Stimulated activated CD8-positive, alpha-beta memory T cell treated with anti-CD3 and anti-CD28 coated beads, Interleukin-4, amount 100 ng/mL, for 4 hours (primary cell): ENCODE measurements at places on chromosomes 11 and 22.

- DNase-seq, result no peak
Measured at GRCh38 chr22:39773976-39774539, 119.5 kb downstream of the ENTHD1 start.

GRCh38 chr22:17110791-17111550, 10.2 kb downstream of the TMEM121B start:
- no peak for DNase-seq

- DNase-seq, result no peak
Measured at GRCh38 chr11:36729825-36730224, 131.8 kb upstream of the RAG2 start.

GRCh38 chr11:126336138-126336541, 19.3 kb upstream of the ST3GAL4 start:
- no peak for DNase-seq

DNA sequence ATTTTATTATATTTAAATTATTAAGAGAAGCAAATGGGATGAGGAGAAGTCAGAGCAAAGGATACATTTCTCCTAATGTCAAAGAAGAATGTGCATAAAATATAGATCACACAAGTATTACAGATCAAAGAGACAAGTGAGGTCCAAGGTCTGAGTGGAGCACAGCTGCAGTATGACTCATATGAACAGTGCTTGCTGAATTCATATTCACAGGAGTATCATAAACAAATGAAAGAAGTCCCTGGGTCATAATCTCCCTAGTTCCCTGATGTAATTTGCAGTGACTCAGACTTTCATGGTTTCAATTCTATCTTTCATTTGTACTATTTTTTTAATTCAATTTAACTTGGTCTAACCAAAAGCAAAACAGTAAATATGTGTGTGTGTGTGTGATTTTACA, 499.0 kb upstream of the CCDC179 start:
- DNase-seq, result no peak

DNA sequence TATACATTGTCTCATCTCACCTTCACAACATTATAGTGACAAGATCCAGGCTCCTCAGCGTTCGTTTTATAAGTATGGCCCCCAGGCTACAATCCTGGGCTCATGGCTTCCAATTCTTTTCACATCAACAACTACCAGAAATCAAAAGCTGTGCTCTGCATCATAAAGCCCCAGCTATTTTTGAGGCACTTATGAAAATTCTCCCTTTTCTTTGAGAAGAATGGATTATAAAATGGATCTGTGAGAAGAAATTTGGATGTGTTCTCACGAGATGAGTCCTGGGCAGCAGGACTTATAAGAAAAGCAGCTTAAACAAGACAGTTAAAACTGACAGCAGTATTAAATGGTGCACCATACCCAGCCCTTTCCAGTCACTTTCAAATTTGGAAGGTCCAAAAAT, 80.3 kb downstream of the BTBD10 start:
- DNase-seq, result no peak

GRCh38 chr11:131923309-131923708, 552.9 kb downstream of the NTM start:
- no peak for DNase-seq

GRCh38 chr11:90447618-90448017, 224.8 kb upstream of the CHORDC1 start:
- no peak for DNase-seq

GRCh38 chr11:10318527-10318802, 13.6 kb downstream of the ADM start:
- no peak for DNase-seq

DNA sequence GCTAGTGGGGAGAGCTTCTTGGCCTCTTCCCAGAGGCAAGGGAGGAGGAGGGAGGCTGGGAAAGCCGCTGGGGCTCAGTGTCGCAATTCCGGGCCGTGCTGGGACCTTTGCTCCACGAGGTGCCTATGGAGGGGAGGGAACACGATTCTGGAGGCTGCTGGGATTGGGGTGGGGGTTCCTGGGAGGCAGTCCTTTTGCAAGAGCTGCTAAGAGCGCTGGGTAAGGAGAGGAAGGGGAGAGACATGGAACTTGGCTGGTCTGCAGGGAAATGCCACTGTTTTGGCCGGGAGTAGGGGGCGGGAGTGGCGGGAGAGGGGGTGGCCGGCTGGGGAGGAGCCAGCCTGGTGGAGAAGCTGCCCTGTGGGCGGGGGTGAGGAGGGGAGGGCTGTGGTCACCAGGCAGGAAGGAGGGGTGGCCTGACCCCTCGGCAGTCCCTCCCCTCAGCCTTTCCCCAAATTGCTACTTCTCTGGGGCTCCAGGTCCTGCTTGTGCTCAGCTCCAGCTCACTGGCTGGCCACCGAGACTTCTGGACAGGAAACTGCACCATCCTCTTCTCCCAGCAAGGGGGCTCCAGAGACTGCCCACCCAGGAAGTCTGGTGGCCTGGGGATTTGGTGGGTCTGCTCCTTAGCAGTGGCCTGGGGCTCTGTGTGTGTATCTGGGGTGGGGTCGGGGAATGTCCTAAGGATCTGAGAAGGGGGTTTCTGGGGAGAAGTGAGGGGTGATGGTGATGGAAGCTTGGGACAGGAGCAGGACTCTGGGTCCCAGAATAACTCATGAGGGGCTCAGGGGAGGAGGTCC, at the start of gene NR1H3:
Gene NR1H3 (plus strand): TSS at position 480 of the 800 bp plus-strand sequence. CDS start 1,221 bp downstream, outside the sequence.
- DNase-seq, result no peak

DNA sequence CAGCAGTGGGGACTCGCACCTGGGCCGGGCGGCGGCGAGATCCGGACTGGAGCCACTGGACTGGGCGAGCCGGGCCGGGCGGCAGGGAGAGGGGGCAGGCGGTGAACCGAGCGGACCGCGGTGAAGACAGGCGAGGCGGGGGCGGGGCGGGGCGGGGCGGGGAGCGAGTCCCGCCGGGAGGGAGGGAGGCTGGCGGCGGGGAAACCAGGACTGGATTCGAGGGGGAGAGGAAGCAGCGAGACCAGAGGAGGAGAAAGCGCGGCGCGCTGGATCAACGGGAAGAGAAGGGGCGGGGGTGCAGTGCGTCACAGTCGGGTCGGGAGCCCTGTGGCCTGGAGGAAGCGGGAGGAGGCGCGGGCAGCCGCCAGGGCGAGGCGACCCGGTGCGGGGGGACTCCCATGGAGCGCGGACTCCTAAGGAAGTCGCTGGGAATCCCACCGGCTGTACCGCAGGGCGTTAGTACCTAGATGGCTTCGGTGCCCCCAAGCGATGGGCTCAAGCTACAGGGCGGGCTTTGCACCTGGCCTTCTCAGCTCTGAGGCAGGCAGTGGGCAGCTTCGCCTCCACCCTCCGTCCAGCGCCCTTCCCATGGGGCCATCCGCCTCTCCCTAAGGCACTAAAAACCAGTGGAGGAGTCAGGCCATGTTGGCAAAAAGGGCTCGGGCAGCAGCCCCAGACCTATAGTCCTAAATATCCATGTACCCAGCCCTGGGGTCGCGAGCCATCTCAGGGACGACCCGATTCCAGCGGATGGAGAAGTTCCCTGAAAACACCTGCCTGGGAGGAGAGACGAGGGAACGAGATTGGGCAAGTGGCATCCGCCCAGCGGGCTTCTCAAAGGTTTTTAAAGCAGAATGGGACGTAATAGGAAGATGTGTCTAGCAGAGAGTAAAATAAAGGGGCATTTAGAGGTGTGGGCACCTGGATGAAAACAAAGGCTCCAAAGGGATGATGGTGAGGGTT, at the start of gene TMEM121B:
Gene TMEM121B (minus strand): TSS at position 128 of the 963 bp plus-strand sequence. CDS start 233 bp downstream, outside the sequence.
- no peak for DNase-seq

DNA sequence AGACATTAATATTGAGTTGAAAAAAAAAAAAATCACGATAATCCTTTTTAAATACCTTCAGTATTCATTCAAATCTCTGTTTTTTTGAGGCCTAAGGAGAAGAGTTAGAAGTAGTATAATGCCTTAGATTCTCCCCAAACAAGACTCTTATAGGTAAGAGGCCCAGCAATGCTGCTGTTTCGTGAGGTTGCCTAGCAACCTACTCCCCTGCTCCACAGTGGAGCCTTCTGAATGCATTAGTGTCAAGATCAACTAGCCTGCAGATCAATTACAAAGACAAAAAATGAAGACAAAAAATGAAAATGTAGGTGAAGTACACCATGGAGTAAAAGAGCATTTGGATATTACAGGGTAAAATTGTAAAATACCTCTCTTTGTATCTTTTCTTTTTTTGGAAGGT, 229.8 kb upstream of the LUZP2 start:
- no peak for DNase-seq

GRCh38 chr11:106241601-106242257, 164.3 kb downstream of the AASDHPPT start:
- DNase-seq, result no peak

DNA sequence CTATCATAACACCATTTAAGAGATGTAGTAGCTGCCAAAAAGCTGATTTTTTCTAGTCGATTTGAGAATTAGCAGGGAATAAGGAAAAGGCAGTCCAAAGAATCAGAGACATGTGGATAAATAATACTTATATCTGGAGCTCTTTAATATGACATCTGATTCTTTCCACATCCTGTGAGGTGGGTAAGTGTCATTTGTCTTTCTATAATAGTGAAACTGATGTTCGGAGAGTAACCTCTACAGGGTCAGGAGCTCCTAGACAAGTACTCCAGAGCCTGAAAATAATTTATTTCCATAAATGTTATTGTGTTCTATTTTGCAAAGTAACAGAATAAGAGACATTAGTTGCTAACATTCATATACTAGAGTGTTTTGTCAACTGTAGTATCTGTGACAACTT, 367.6 kb downstream of the DYNC2H1 start:
- DNase-seq, result no peak

GRCh38 chr11:4704790-4705334, 278 bp downstream of the MMP26 start:
- no peak for DNase-seq

- DNase-seq, result no peak
Measured at GRCh38 chr11:99376463-99376862, 355.7 kb downstream of the CNTN5 start.

GRCh38 chr11:119693253-119693815, 35.7 kb downstream of the NECTIN1 start:
- no peak for DNase-seq

GRCh38 chr22:45285263-45286058, 712 bp downstream of the UPK3A start:
- DNase-seq, result no peak

DNA sequence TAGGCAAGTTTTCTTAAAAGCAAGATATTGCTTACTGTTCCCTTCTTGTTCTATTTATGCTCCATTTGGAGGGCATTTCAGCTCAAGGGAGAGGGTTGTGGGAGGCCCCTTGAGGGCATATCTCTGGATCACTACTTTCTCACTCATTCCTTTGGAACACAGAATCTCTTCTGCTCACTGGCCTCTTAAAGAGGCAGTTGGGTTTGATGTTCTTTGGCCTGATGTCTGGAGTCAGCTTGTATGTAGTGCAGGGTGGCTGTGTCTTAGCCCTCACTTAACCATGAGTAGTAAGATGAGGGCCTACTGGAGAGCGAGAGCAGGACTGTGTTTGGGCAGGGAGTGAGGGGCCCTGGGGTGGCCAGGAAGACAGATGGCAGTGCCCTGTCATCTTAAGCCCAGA, 3.6 kb downstream of the INCENP start:
- DNase-seq, result no peak

- no peak for DNase-seq
Measured at GRCh38 chr11:73784080-73784634, 3.5 kb upstream of the MRPL48 start.

- no peak for DNase-seq
Measured at GRCh38 chr11:82261367-82261766, 472.3 kb downstream of the FAM181B start.

DNA sequence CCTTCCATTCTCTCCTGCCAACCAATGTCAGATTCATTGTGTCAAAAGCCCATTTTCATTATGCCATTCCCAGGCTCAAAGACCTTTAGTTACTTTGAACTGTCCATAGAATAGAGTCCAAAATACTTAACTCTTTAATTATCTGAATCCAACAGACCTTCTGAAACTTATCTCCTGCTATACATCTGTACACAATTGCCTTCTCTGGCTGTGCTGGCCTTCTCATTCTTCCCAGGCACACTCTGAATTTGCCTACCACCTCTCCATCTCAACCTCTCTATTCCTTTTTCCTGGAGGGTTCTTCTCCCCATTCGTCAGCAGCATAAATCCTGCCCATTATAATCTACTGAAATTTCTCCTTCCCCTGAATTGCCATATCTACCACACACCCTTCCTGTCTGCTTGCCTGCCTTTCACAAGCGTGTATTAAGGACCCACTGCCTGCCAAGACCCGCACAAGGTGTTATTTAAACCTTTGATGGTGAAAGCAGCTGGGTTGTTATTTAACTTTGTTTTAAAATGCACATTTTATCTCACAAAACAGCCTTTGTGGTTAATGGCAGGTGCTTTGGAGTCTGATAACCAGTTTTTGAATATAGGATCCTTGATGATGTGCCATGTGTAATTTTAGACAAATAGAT, 125.9 kb downstream of the CCDC81 start:
- DNase-seq, result no peak

DNA sequence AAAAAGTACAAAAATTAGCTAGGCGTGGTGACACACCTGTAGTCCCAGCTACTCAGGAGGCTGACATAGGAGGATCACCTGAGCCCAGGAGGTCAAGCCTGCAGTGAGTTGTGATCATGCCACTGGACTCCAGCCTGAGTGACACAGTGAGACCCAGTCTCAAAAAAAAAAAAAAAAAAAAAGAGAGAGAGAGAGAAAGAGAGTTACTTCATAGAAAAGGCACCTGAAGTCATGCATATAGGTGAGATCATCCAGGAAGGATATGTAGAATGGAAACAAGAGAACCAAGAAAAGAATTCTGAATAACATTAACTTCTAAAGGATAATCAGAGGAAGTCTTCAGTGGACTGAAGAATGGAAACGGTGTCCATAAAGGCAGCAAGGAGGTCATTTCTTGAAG, 106.8 kb downstream of the STK33 start:
- DNase-seq, result no peak

DNA sequence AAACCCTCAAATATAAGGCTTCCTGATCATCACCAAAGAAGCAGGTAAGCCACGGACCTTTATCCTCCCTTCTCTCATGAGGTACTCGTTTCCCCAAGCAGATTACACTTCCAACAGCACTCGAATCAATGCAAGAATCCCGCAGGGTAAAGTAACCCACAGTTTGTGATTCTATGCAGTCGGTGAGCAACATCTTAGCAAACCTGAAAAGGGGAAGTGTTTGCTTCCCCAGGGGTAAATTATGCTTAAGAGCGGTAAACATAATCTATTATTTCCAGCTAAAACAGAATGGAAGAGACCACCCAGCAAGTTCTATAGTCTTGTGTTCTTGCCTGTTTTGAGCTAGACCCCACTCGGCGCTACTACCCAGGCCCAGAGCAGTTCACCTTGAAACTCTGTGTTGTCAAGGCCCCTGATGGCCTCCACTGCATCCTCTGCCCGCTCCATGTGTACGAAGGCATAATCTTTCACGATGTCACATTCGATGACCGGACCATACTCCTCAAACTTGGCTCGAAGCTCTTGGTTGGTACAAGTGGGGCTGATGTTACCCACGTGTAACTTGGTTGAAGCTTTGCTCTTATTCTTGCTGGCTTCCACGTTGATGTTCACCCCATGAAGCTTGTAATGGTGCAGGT, 1.3 kb downstream of the RBM4B start:
- DNase-seq, result no peak

GRCh38 chr11:124179310-124179709, 3.8 kb upstream of the OR10D3 start:
- DNase-seq, result no peak

GRCh38 chr11:113444502-113445123, 30.6 kb downstream of the DRD2 start:
- DNase-seq, result no peak
